ENCODE measurements at places on chromosomes 4 and X. TPM values are rescaled to one million over a fixed set of nuclear protein-coding genes. Genes with fewer than 3 reads are reported as not detected.

SULT1B1 gene
- total RNA-seq, result 1.8 TPM

GPR173 gene
- 4.8 TPM for total RNA-seq

RAB33A gene
- total RNA-seq, result 0.39 TPM

RTL5 gene
- 3.9 TPM for total RNA-seq

AWAT2 gene
- total RNA-seq, result 2.5 TPM

DNA sequence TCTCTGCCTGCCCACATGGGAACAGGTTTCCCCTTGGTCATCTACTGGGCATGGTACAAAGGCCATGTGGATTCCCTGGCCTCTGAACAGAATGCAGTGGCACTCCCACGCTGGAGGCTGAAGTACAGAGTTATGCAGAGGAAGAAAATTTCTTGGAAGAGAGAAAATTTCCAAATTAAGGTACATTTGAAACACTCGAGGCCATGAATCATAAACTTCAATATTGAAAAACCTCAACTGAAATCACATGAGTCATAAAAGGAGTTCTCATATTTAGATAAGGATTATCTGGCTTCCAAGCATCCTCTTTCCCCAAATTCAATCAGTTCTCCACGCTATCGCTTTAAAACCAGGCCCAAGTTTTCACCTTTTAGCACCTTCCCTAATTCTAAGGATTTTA lies 28.1 kb upstream of the TXK start:
- DNase-seq, result no peak

DNA sequence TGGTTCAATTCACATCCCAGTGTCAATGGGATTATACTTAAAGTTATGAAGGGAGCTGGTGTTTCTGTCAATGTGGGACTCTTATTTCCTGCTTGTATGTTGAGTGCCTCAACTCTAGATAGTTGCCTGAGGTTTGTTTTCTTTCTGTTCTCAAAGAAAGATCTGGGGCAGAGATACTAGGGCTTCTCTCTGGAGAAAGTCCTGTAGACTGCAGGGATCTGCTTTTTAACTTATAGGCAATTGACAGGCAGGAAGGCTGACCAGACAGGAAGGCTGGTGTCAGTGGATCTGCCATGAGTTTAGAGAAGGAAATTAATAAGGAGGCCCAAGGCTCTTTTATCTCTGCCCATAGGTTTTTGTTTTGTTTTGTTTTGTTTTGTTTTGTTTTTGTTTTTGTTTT lies 64.0 kb upstream of the PRKX start:
- DNase-seq, result no peak

DNA sequence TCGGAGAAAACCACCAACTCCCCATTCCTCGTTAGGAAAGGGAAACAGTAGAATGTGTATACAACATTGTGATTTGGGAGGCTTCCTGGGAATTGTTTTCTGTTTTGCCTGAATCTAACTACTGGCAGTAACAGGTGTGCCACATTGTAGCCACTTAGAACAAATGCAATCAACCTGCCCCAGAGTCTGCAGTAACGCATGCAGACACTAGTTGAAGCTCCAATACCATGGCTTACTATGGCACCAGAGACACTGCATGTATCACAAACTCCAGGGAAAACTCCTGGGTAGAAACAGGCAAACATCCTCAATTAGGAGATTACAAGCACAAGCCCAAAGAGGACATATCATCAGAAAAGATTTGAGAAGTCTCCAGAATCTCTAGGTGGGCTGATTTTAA lies 154.2 kb upstream of the NEIL3 start:
- no peak for DNase-seq

DNA sequence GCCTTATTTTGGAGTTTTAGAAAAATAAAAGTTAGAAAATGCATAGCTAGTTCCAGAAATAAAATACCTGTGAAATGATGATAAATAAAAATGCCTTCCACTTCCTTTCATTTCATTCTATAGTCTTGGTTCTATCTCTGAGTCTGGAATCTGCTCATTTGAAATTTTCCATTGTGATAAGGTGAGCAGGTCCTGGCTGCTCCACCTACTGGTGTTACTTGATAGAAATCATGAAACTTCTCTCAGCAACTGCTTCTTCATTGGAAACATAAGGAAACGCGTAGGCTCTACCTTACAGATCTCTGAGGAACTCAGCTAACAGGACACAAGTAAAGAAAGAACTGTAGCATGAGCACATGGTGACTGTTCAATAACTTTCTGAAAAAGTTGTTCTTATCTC lies 141.8 kb downstream of the DCHS2 start:
- no peak for DNase-seq

DNA sequence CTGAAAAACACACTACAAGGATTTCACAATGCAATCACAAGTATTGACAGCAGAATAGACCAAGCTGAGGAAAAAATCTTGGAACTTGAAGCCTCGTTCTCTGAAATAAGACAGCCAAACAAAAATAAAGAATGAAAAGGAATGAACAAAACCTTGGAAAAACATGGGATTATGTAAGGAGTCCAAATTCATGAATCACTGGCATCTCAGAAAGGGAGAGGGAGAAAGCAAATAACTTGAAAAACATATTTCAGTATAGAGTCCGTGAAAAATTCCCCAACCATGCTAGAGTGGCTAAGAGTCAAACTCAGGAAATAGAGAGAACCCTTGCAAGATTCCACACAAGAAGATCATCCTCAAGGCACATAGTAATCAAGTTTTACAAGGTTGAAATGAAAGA lies 178.5 kb upstream of the CTSO start:
- DNase-seq, result no peak

- DNase-seq, result no peak
Measured at GRCh38 chrX:39642071-39642470, 455.7 kb downstream of the BCOR start.

DNA sequence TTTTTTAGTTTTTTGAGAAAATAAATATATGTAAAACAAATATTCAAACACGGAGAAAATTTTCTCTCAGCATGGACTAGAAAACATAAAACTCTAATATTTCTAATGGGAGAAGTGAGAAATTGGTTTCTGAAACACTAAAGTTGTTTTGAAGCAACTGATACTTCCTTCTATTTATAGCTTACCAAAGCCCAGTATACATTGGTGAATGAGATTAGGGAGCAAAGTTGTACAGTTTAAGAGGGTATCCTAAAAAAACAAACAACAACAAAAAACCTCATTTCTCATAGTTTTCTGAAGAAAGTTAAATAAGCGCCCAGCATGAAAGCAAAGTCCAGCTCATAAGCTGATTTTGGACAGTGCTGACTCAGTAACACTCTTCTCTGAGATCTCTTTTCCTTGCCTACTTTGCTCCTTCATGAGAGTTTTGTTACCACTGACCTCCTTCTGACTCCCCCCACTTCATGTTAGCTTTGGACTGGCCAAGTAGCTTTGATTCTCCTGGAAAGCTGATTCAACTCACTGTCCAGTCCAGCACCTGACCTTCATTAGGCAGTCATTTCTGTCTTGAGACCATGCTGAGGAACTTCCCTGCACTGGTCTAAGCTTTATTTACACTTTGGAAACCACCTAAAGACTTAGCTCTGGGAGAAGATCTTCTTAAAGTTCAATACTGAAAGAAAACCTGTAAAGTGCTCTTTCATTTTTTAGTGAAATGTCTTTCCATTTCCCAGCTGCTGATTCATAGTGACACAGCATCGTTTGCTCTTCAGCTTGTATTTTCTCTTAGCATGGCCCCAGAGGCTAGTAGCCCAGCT lies 21.8 kb upstream of the P2RY10 start:
- DNase-seq, result no peak

DNA sequence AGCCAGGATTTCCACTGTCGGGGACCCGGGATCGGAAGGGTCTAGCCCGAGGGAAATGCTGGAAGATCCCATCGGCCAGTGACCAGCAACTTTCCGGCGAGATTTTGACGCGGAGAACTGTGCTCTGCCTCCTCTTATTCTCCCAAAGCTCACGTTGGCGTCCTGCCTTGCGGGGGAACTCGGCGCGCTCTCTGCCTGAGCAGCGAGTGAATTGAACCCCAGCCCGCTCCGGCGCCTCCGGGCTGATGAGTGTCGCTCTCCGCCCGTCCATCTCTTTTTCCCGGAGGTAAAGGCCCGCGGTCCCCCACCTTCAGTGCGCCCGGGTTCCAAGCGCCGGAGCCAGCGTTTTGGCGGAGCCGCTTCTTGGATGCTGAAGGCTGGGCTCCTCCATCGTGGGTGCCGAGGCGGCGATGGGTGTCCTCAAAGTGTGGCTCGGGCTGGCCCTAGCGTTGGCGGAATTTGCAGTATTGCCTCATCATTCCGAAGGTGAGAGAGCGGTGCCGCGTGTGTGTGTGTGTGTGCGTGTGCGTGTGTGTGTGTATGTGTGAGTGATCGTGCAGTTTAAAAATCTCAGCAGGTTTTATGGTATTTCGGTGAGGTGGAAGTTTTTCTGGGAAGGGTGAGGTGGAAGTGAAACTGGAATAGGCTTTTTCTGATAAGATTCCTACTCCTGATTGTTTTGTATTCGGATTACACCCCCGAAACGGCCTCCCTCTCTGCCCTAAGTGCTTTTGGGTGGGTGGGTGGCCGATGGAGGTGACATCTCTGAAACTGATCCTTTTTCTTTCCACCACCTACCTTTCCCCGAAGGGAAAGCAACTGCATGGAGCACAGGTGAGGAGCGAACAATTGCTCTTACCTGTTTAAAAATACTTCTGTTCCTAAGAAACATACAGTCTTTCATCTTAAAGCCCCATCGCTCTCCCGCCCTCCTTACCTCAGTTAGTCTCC lies 752 bp downstream of the FRAS1 start:
- peak; percentile 34 for DNase-seq

DNA sequence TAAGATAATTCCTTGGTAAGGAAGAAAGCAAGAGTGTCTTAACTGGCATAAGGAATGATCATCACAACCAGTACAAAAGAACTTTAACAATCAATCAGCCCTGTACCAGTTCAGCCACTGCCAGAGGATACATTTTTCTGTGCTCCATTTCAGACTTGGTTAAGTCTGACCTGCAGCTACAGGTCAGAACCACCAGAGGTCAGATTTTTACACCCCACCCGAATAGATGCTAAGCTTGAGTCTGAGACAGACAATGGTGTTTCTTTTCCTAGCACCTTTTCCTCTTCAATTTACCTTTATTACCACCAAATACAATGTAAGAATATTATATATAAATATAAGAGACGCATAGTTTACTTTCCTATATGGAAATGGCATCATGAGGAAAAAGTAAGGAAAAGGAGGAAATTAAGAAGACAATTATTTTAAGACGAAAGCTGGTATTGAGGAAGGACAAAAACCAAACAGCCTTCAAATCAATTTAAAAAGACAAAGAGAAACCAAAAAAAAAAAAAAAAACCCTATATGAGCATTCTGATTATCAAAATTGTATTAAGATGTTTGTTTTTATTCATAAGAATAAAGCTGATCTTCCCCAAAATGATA lies 215.3 kb upstream of the TTC29 start:
- peak; percentile 72 for DNase-seq

DNA sequence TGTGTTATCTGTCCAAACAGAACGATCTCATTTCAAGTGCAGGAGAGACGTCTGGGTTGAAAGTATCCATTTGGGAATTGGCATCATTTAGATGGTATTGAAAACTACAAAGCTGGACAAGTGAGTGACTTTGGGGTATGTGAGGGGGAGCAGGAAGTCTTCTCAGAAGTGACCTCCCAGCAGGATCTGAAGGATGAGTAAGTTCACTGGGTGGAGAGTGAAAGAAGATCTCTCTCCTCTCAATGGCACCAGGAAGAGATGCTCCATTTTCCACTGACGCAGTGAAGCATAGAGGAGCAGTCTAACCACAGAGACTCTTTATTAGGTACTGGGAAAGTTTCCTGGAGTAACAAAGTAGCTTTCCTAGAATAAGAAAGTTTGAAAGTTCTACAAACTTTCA lies 161.0 kb downstream of the CPE start:
- DNase-seq, result no peak

- no peak for DNase-seq
Measured at GRCh38 chrX:150574559-150575418, 6.4 kb downstream of the MTM1 start.

- no peak for DNase-seq
Measured at GRCh38 chr4:188305690-188306089, 166.4 kb downstream of the TRIML1 start.

DNA sequence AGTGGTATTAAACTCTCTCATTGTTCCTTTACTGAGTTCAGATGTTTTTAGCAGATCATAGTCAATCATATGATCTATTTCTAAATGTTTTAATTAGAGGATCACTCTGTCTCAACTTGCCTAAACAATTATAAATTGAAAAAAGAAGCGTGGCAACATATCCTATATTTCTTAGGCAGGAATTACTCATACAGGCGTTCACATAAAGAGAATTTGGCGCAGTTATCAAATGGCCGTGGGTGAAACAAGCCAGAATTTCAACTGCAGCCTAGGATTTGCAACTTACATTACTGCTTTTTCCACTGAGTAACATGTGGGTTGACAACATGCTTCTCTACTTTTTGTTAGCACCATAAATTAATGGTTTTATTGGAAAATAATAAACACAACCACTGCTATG lies 141.3 kb downstream of the CPE start:
- DNase-seq, result peak; percentile 22

GRCh38 chr4:106495476-106495875 lies 126.9 kb upstream of the GIMD1 start:
- peak; percentile 94 for DNase-seq

DNA sequence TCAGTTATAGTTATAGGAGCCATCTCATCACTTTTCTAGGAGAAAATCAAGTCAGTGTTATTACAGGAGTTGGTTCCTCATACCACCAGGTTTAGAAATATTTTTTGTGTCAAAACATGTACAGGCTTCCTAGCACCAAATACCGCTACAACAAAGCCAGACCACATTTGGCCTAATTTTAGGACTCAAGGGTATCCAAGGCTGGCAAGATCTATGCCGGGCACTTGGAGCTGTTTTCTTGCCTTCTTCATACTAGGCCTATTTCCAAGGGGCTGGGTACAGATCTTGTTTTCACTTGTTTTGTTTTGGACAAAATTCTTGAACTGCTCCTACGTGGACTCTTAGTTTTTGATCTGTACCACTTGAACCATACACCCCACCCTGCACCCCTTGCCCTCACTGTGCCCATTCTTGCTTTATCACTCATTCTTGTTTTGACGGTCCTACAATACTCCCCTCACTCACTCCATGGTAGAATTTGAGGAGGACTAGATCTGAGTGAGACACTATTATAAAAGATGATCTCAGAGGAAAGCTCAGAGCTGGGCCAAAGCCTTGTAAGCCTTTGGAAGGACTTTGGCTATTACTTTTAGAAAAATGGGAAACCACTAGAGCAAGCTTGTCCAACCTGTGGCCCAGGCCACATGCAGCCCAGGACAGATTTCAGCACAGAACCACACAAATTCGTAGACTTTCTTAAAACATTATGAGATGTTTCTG lies 17.7 kb upstream of the TMEM144 start:
- no peak for DNase-seq

GRCh38 chr4:75698963-75699228 lies 25.5 kb upstream of the USO1 start:
- DNase-seq, result no peak

DNA sequence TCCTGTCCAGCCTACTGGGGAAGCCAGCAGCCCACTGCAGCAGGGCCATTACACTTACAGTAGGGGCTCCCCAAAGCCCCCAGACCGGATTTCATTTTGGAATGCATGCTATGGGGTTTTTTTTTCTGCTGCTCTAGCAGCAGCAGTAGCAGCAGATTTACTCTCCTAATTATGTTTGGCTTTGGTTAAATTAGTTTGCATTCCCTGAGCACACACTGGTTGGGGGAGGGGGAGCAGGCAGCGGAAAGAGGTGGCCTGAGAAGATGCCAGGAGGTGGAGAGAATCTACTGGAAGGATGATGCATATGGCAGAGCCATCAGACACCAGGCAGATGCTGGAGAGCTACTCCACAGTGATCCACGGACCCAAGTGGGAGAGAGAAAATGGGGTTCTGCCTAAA lies 109.6 kb downstream of the LDB2 start:
- no peak for DNase-seq

- no peak for DNase-seq
Measured at GRCh38 chrX:16638533-16638932, 11.4 kb upstream of the S100G start.

- no peak for DNase-seq
Measured at GRCh38 chr4:164571593-164572390, 182.1 kb upstream of the SMIM31 start.

All from skin of body (tissue), 3 donors.